T-helper 1 cell (primary cell): ENCODE measurements at places on chromosomes 6 and 20.
A peak's percentile ranks its signal among the peaks of the same experiment; 100 is the strongest.

- no peak for DNase-seq
These were observed 157.7 kb upstream of the MMS22L start for GRCh38 chr6:97440590-97441176.

GRCh38 chr20:34042262-34042661 is 48.6 kb downstream of the RALY start:
- no peak for DNase-seq

- DNase-seq: no peak
These were observed 81.3 kb downstream of the AFDN start for GRCh38 chr6:167907837-167908681.

DNA sequence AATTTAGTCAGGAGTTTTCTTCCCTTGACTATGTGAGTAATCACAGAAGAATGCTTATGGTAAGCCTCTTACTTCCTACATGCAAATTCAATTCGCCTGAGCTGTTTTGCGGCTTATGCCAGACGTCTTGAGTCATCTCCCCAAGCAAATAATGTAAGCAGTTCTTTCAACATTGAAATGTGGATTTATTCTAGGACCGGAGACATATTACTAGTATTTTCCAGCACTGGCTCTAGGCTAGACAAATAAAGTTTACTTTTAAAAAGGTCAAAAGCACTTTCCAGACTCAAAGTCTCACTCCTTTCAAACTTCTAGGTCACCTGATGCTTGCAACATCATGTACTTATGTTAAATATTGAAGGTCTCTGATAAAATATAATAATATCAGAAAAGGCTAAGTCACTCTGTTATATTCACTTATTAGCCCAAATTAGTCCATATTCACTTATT is 38.1 kb upstream of the NOX3 start:
- DNase-seq: peak; percentile 40

DNA sequence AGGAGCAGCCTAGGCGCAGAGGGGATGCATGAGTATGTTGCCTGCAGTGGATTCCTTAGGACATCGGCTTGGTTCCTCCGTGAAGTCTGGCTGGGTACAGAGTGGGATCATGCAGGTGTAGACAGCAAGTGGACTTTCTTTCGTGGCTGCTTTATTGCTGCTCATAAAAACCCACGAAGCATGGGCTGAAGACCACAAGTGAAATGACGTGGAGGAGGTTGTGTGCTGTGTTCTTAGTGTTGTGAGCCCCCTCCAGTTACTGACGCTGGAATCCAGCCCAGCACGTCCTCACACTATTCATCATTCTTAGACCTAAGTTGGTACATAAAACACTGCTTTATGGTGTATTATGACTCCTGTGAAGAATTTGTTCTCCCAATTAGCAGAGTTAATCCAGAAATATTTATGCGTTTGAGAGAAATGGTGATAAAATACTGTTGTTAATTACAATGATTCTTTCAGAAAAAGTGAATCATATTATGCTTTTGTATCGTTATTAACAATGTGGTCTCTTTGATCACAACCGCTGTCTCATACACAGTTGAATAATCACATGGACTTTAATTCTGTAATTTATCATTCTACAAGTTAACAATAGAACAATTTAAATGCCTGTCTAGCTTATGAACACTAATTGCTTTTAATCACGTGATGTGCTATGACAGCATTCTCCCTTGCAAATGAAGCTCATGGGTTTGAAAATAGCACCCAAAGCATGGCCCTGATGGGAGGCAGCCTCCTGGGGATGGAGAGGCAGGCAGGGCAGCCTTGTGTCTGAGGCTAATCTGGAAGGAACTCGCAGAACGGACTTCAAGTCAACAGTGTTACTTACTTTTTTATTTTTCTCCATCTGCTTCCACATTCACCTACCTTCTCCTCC is 233.9 kb upstream of the SYNDIG1 start:
- DNase-seq: no peak

GRCh38 chr20:50285376-50286173 is 94.9 kb downstream of the CEBPB start:
- no peak for DNase-seq

GRCh38 chr20:53328961-53329360 is 264.7 kb downstream of the ZNF217 start:
- no peak for DNase-seq

- no peak for DNase-seq
These were observed 40.1 kb downstream of the DEFB114 start for GRCh38 chr6:49923826-49924225.
